Cerebellum (tissue), 4 donors: ENCODE measurements at places on chromosomes 6 and 20.

- DNase-seq, result no peak
Observed at GRCh38 chr6:39956936-39957335, 22.7 kb upstream of the MOCS1 start.

DNA sequence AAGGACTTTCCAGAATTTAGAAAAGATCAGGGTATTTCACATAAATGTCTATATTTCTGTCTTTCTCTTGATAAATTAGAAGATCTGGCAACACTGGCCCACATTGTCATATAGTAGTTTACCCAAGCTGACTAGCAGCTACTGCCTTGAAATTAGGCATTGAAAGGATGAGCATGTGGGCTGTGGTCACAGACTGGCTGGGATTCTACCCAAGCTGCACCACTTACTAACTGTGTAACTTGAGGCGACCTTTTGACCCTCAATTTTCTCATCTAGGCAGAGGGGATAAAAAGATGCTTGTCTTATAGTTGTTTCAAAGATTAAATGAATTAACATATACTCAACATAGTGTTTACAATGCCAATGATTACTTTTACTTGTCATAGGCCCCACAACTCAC is 152.7 kb upstream of the BMP2 start:
- DNase-seq, result no peak

- DNase-seq, result no peak
Observed at GRCh38 chr6:20319520-20320357, 81.9 kb upstream of the E2F3 start.

GRCh38 chr6:120908767-120909166 is 425.5 kb downstream of the TBC1D32 start:
- no peak for DNase-seq
